Endothelial cell (in vitro differentiated cells): ENCODE measurements at places on chromosomes 3 and 15.

- DNase-seq = no peak
Observed at GRCh38 chr3:53501178-53501577, 6.8 kb downstream of the CACNA1D start.

- no peak for DNase-seq
Observed at GRCh38 chr3:132854856-132855535, 132.8 kb upstream of the NPHP3 start.

- no peak for DNase-seq
Observed at GRCh38 chr3:195307711-195308110, 36.8 kb upstream of the XXYLT1 start.

GRCh38 chr15:42705336-42705735 is 31.6 kb downstream of the CDAN1 start:
- DNase-seq = no peak

- DNase-seq = no peak
Observed at GRCh38 chr3:142275856-142276255, 50.5 kb upstream of the GK5 start.

DNA sequence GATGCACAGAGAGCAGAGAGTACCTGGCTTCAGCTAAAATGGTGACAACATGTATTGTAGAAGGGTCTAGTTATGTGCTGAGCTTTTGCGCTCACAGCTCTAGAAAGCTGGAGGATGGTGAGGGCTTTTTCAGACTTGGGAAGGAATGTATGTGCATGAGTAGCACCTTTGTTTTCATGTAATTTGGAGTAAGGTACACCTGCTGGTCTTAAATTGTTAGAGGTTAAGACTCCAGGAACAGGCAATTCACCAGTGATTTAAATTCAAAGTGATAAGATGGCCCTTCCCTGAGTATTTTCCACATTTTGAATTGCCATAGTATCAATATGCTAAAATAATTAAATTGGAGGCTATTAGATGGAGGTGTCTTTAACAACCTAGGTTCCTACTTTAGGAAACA is 436.4 kb upstream of the GOLIM4 start:
- no peak for DNase-seq

DNA sequence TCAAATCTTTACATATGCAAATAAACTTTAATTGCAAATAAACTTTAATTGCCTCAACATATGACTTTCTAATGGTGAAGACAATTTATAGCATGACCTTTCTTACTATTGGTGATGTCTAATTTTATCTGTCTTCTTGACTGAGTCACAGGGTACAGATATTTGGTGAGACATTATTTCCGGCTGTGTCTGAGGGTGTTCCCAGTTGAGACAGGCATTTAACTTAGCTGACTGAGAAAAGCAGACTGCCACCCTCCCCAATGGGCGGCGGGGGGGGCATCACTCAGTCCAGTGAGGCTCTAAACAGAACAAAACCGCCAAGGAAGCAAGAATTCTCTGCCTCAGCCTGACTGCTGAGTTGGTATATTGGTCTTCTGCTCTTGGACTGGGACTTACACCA is 160.0 kb downstream of the TBL1XR1 start:
- no peak for DNase-seq

DNA sequence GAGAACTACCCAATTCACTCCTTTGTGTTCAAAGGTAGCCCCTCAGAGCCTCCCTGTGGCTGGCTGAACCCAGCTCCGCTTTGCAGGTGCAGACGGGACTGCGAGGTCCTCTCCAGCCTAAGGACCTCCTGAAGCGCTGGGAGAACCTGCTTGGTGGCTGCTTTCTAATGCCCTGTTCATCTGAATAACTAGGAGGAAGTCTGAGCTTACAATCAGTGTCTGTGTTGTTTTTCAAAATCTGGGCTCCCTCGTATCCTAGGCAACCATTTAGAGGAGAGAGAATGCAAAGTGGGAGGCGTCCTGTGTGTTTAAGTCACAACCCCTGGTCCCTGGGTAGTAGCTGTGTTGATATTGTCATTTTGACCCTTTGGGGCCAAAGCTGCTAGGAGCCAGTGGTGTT is 99.9 kb downstream of the GABRG3 start:
- DNase-seq = no peak

DNA sequence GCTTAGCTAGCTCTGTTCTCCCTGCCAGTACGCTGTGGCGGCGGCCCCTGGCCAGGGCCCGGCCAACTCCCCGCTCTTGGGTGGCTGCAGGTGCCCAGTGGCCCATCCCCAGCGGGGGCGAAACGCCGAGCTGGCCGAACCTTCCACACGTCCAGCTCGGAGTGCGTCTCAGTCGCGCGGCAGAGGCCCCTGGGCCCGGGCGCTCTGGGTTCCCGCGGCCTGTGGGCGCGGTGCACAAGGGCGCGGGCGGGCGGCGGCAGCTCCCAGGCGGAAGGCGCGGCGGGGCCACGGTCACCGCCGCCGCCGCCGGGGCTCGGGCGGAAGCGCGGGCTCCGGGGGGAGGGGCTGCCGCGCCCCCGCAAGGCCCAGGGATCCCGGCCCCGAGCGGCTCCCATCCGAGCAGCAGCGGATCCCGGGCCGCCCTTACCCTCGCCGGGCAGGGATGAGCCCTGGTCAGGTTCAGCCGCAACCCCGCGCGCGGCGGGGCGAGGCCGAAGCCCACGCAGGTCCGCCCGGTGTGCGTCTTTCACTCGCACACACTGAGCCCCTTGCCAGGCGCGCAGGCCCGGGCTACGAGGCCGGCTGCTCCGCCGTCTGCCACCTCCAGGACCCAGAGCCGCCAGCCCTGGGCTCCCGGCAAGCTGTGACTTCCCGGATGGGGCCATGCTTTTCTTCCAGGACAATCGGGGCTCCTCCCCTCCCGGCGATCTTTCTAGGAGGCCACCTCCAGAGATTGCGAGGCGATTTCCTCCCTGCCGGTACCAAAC is 54.2 kb downstream of the CCDC54 start:
- peak; percentile 55 for DNase-seq

DNA sequence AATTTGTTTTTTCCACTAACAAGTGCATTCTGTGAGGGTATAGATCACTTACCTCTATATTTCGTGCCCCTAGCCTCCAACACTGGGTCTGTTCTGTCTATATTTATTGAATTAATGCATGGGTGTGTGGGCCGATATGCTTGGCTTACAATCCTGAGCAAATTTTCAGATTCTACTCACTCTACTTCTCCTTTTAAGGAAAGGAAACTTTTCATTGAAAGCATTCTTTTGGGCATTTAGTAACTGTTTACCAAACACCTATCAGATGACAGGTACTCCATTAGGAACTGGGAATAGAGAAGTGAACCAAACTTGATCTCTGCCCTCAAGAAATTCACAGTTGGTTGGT is 60.5 kb downstream of the TLE3 start:
- DNase-seq = no peak

DNA sequence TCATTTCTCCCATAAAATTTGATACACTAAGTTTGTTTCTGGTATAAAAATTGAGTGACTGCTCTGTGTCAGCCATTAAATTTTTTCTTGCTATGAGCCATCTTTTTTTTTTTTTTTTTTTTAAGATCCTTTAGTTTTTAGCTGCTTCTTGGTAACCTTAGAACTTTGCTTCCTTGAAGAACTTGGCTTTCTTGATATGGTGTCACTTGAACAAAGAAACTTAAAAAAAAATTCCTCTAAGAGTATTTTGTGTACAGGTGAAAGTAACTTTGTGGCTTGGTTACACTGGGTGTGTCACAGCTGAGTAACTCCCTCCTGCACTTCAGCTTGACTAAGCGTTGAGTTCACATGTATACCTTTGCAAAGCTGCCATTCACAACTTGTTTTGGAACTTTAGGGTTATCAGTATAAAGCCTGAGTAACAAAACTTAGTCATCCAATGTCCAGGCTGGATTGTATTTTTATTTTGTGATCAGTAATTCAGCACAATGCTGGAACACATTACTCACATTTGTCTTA is 6.5 kb downstream of the CHD2 start:
- DNase-seq = no peak

GRCh38 chr15:93179700-93180102 is 90.7 kb upstream of the RGMA start:
- DNase-seq = peak; percentile 18

DNA sequence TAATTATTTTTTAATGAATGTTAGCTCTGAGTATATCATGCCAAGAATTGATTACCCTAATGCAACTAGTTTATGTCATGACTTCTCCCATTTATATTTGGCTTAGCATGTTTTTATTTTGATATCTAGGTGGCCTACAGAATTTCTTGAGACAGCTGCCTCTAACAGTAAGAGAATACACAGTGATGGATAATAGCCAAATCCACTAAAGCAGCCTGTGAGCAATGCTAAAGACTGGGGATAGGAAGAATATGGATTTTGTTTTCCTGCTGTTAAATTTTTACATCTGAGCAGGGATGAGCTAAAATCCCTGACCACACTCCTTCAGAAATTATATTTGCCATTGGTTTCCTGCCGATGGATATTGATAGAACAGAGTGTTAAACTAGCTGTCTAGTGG is 149.3 kb upstream of the TGFBR2 start:
- no peak for DNase-seq

- DNase-seq = no peak
Observed at GRCh38 chr3:37628711-37629301, 232.9 kb upstream of the CTDSPL start.

GRCh38 chr3:163863146-163863545 is 1215.2 kb downstream of the SI start:
- no peak for DNase-seq

GRCh38 chr3:71307991-71308697 is 275.4 kb downstream of the FOXP1 start:
- DNase-seq = no peak

- no peak for DNase-seq
Observed at GRCh38 chr3:57837686-57838085, 81.6 kb downstream of the SLMAP start.

DNA sequence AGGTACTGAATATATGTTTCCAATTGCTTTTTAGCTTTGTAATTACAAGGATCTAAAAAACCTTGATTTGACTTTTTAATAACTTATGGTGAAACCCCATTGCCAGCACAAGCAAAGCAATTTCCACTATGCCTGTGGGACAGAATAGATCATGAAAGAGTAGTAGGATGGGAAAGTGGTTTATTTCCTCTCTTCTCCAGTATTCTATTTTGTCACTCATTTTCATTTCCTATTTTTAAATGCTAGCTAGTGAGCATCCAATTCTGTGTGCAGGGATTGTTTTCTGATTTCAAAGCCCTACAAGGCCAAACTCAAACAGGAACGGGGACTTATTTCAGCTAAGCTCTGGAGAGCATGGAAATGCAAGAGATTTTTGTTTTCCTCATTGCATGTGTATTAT is 132.0 kb upstream of the TGFBR2 start:
- DNase-seq = no peak

GRCh38 chr15:52193321-52193720 is 2.1 kb upstream of the GNB5 start:
- DNase-seq = no peak

- no peak for DNase-seq
Observed at GRCh38 chr15:39406485-39406884, 174.4 kb upstream of the THBS1 start.

- DNase-seq = peak; percentile 35
Observed at GRCh38 chr3:54999159-54999558, 71.3 kb upstream of the LRTM1 start.

- no peak for DNase-seq
Observed at GRCh38 chr3:14481646-14482036, 58.5 kb downstream of the GRIP2 start.

DNA sequence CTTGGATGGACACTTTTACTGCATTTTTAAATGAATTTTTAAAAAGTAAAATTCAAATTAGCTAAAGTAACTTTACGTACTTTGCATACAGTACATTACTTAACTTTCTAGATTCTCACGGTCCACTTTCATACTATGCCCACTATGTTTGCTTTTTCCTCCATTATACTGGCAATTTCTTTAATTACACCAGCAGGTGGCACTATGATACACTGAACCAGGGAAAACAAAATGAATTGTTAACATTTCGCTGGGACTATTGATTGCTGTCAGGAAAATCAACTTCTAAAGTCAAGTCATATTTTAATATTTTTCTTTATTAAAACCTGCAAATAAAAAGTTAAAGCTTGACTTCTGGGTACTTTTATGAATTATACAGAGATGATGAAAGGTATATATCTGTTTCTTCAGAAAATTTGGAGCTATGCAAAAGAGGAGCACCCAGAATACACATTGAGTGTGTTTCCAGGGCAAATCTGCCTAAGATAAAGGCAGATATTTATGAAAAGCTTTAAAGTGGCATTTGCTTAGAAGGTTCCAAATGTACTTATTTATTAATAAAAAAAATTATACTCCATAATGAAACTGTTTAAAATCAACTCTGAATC is 21.8 kb upstream of the POU1F1 start:
- no peak for DNase-seq

- DNase-seq = no peak
Observed at GRCh38 chr15:50613600-50613999, 67.1 kb upstream of the USP50 start.

DNA sequence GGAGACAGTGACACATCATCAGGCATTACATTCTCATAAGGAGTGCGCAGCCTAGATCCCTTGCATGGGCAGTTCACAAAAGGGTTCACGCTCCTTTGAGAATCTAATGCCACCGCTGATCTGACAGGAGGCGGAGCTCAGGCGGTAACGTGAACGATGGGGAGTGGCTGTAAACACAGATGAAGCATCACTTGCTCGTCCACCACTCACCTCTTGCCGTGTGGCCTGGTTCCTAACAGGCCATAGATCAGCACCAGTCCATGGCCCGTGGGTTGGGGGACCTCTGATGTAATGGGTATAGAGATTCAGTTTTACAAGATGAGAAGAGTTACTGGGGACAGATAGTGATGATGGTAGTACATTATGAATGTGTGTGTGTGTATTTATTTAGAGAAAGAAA is 63.0 kb downstream of the FRMD5 start:
- DNase-seq = no peak

- no peak for DNase-seq
Observed at GRCh38 chr3:48215019-48215418, 8.3 kb upstream of the CAMP start.

GRCh38 chr3:152195206-152195605 is 73.5 kb upstream of the MBNL1 start:
- no peak for DNase-seq

DNA sequence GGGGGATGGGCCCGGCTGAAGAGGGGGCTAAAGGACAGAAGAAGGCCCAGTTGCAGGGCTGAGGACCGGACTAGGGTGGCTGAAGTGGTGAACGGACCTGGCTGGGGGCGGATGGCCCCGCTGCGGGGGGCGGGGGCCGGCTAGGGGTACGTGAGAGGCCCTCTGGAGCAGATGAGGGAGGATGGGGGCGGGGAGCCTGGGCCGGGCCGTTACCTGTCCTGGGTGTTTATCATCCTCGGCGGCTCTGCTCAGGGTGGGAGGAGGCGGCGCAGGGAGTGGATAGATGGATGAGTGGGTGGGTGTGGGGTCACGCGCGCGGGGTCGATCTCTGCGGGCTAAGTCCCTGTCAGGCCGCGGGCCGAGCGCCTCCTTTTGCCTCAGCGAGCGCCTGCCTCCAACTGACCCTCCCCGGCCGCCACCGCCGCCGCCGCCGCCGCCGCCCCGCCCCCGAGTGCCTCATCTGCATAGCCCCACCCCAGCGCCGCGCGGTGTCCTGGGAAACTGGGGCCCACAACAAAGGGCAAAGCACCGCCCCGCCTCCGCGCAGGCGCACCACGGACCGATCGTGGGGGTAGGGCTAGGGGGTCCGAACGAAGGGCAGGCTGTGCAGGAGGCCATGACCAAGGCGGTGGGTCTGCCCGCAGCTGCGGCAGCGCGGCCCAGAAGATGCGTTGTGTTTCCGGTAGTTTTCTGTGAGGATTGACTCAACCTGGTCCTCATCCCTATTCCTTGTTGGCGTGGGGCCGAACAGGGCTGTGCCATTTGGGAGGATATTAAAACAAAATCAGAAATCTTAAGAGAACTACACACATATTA is 72.4 kb downstream of the RBPMS2 start:
- peak; percentile 100 for DNase-seq

- DNase-seq = no peak
Observed at GRCh38 chr15:60758961-60759729, 280.2 kb upstream of the ICE2 start.

- no peak for DNase-seq
Observed at GRCh38 chr3:72660270-72661114, 187.8 kb downstream of the SHQ1 start.
